ENCODE measurements at places on chromosomes 1 and 21. TPM values are rescaled to one million over a fixed set of nuclear protein-coding genes. Genes with fewer than 3 reads are reported as not detected.

GJA5 gene
- not detected for total RNA-seq

SERPINC1 gene
- total RNA-seq = not detected

GRCh38 chr21:32477424-32477745 lies 64.9 kb downstream of the EVA1C start:
- H3K4me3 ChIP-seq = no peak overlapping the region
- no peaks in the 10 kb centered on the region for H3K27me3 ChIP-seq
- no peak for DNase-seq
- H3K27ac ChIP-seq = no peak overlapping the region

DNA sequence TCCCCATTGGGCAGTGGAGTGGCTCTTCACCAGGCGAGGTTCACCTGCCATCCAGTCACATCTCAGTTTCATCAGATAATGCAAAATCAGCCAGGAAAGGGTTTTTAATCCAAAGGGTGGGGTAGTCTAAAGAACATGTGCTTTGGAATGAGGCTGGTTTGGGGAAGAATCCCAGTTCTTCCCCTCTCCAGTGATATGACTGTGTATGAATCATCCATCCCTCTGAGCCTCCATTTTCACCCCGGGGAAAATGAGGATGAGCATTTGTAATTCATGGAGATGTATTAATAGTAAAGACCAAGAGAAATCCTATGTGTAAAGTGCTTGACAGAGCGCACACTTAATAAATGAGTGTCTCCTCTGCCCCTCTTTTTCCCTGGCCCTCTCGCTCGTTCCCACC lies 215.1 kb upstream of the FGGY start:
- no peaks in the 10 kb centered on the region for H3K36me3 ChIP-seq
- DNase-seq = no peak
- H3K4me1 ChIP-seq = peaks cover 9% of the 10 kb centered on the region

DNA sequence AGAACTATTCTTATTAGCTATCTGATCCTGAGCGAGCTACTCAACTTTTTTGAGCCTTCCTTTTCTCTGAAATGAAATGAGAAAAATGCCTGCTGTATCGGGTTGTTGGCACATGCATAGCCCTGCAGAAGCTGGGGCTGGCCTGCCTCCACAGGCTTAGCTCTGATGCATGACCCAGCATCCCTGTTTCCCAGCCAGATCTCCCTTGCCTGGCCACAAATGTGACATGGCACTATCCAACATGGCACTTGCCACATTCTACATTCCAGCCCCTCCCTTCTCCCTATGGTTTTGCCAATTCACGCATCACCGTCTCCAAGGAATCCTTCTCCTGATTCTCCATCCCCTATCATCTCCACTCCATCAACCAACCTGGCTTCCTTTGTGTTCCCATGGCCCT lies 13.8 kb downstream of the RNU5D-1 start:
- no peak overlapping the region for H3K27ac ChIP-seq
- DNase-seq = no peak
- H3K4me3 ChIP-seq = no peak overlapping the region
- H3K36me3 ChIP-seq = no peaks in the 10 kb centered on the region
- H3K27me3 ChIP-seq = no peaks in the 10 kb centered on the region
- peaks cover 65% of the 10 kb centered on the region for H3K4me1 ChIP-seq

- H3K4me3 ChIP-seq = no peak overlapping the region
- no peaks in the 10 kb centered on the region for H3K36me3 ChIP-seq
- DNase-seq = peak; percentile 27
- H3K4me1 ChIP-seq = peaks cover 14% of the 10 kb centered on the region
Observed at GRCh38 chr21:35400233-35400939, 351.3 kb upstream of the RUNX1 start.

GRCh38 chr1:9892563-9893528 lies 17.2 kb downstream of the CTNNBIP1 start:
- H3K36me3 ChIP-seq = no peaks in the 10 kb centered on the region
- H3K27ac ChIP-seq = no peak overlapping the region
- no peak for DNase-seq
- H3K4me1 ChIP-seq = peaks cover 16% of the 10 kb centered on the region
- no peak overlapping the region for H3K4me3 ChIP-seq
- H3K27me3 ChIP-seq = no peaks in the 10 kb centered on the region

Measured in activated CD4-positive, alpha-beta memory T cell treated with anti-CD3 and anti-CD28 coated beads, Interleukin-2, amount 10 ng/mL, durations not matched to agents 7 days and 5 days (primary cell).